HTR-8/SVneo (cell line): ENCODE measurements at places on chromosomes 5 and 9.

DNA sequence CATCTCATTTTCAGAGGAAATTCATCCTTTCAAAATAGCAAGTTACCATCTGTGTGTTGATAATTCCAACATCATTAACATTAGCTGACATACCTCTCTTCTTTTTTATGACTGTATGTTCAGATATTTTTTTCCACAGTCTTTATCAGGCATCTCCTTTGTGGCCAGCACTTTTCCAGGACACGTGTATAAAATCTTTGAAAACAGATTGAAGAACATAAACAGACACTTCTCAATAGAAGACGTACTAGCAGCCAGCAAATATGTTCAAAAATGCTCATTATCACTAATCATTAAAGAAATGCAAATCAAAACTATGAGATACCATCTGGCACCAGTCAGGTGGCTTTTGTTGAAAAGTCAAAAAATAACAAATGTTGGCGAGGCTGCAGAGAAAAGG lies 734.3 kb downstream of the SEMA5A start:
- no peak for DNase-seq

DNA sequence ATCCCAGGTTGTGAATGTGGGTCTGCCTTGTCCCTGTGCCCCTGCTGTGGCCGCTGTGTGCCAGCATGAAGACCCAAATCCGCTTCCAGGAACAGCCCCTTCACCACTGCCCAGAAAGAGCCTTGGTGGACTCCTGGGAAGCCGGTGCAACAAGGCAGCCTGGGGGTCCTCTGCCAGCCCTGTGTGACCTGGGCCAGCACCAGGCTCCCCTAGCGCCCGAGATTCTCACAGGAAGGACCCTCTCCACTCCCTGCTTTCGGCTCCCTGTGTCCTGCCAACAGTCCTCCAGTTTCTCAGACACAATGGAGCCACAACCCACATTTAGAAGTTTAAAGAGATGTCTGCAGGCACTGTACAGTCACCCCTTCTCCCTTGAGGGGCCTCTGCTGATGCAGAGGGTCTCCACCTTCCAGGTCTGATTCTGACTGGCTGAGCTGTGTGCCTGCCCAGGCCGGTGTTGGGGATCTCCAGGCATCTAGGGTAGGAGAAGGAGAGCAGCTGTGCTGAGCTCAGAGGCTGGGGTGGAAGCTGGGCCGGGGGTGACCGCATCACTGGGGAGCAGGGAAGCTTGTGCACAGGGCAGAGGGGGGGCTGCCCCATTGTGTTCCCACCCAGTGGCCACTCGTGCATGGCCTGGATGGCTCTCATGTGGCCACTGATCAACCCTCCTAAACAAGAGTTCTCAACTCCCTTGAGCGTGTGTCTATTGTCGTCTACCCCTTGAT lies 174.0 kb downstream of the IRX2 start:
- DNase-seq: no peak

DNA sequence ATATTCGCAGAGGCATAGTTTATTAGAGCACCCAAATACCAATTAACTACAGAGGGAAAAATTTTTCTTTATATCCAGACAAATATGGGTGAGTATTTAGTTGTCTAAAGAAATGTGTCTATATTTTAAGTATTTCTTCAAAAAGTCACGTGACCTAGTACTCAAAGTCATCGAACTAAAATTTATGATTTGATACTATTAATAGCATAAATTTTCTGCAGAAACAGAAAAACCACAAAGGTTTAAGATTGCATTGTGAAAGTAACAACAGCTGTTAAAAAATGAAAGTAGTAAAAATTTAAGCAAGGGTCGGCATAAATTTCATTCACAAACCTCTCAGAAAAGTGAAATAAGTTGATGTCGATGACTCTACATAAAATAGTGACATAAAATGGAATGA lies 323.9 kb upstream of the RORB start:
- no peak for DNase-seq

DNA sequence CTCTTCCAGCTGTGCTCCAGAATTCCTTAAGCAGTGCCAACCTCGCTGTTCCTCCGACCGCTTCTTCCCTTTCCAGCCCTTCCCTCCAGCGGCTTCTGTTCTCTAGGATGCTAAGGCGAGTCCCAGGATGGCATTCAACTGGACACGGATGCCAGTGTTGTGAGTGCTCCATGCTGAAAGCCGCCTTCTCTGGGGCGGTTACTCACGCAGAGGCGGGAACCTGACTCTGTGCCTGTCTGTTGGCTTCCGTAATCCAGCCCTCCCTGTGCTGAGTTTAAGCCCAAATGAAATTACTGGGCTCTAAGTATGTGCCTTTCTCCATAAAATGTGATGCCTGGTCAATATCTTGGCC lies 20.2 kb downstream of the COL5A1 start:
- no peak for DNase-seq

- DNase-seq: no peak
Measured at GRCh38 chr5:10151656-10152055, 98.0 kb downstream of the ATPSCKMT start.

DNA sequence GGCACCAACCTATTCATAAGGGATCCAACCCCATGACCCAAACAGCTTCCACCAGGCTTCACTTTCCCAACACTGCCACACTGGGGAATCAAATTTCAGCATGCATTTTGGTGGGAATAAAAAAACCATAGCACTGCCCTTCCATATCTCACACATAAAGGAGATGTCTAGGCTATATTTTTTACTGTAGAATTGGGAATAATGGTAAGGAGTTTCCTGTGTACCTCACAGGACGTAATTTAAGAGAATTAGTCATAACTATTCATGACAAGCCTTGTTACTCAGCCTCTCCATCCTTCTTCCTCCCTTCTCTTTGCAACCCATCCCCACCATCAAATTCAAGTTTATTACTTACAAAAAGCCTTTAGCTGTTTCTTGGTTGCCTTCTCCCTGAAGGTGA lies 352.1 kb downstream of the MLLT3 start:
- DNase-seq: no peak

DNA sequence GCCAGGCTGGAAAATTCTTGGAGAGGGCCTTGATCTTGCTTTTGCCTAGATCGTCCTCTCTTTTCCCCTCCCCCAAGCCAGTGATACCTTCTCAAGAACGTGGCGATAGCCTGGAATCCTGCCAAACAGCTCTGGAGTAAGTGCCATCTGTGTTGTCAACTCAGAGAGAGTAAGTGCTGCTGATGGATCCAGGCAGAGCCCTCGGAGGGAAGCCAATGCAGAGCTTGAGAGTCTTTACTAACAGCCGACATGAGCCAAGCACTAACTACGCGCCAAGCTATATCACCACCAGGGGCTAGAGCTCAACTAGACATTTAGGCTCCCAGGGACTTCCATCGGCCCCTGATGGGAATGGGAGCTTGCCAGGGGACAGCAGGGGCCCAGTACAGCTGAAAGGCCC lies 17.6 kb downstream of the RAPGEF1 start:
- DNase-seq: no peak
